ENCODE measurements at places on chromosomes 3 and 15.

DNA sequence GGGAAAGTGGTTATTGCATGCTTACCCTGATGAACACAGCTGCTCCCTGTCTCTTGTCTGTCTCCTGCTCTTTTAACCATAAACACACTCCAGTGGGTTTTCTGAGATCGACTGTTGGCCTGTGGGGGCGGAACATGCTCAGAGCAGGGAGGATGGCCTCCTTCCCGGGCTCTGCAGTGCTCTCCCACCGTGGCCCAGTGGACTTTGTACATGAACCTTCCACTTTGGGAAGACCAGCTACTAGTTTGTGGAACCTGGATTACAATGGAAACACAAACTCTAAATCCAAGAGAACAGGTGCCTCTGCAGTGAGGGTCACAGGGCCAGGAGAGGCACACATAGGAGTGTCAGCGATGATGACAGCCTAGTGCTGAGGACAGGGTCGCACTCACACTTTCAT is 56.5 kb downstream of the KLF13 start:
- DNase-seq: no peak

- no peak for DNase-seq
Measured at GRCh38 chr3:184648636-184649035, 63.2 kb downstream of the MAGEF1 start.

GRCh38 chr3:4786431-4786830 is 192.8 kb upstream of the BHLHE40 start:
- no peak for DNase-seq

DNA sequence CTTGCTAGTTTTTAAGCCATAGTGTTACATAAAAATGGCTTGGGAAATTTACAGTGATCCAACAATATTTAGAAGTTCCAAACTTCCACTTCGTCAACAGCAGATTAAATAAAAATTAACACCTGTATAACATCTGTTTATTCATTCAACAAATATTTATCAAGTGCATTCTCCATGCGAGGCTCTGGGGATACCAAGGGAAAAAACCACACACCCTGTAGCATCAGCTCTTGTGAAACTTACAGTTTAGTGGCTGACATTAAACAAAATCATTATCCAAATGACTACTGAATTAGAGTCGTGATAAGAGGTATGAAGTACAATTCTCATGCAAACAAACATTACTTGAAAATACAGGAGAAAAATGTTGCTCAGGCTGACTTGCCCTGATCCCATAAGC is 122.9 kb downstream of the DLG1 start:
- DNase-seq: no peak

GRCh38 chr3:136939489-136939888 is 18.3 kb upstream of the IL20RB start:
- no peak for DNase-seq

- no peak for DNase-seq
Measured at GRCh38 chr3:30613133-30613825, 6.9 kb downstream of the TGFBR2 start.

DNA sequence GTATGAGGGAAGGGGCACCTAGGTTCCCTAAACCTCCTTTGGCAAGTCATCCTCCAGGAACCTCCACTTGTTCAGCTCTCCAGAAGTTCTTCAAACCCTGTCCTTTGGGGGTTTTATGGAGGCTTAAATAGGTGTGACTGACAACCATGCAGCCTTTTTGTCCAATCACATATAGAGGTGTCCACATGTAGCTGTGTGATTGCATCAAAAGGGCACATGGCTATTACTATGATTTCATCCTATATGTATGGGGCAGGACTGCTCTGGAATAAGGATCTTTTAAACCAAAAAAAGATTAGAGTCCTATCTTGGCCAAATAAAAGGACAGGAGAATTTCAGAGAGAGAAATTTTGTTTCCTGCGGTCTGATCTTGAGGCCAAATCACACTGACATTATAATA is 453.2 kb upstream of the EPHA6 start:
- DNase-seq: no peak

Measured in femur (tissue), 1 donor.